Skin of body (tissue), 3 donors: ENCODE measurements at places on chromosomes 2 and 18. TPM values are rescaled to one million over a fixed set of nuclear protein-coding genes. Genes with fewer than 3 reads are reported as not detected.

Gene EPAS1
- 31.5 TPM for total RNA-seq

Gene CDK15
- total RNA-seq: 1.6 TPM

Gene GPR35
- 0.99 TPM for total RNA-seq

Gene CRYBA2
- total RNA-seq: not detected

Gene UGT1A8
- total RNA-seq: not detected

Gene ZEB2
- 162 TPM for total RNA-seq

Gene REG3A
- total RNA-seq: not detected

Gene GLS
- 187 TPM for total RNA-seq

Gene COL3A1
- 14,030 TPM for total RNA-seq

Gene CIB4
- total RNA-seq: not detected

Gene C2orf81
- total RNA-seq: 0.30 TPM

Gene CSRNP3
- total RNA-seq: 5.5 TPM

Gene MC4R
- total RNA-seq: not detected

Gene GNLY
- total RNA-seq: not detected

Gene TRIM43
- total RNA-seq: 0.10 TPM

Gene DLX2
- 0.99 TPM for total RNA-seq

Gene SDC1
- total RNA-seq: 127 TPM

Gene IL36A
- total RNA-seq: not detected

Gene SULT6B1
- not detected for total RNA-seq

Gene SPDYA
- 3.3 TPM for total RNA-seq

Gene TEKT4
- total RNA-seq: not detected

Gene EHBP1
- 96.0 TPM for total RNA-seq

Gene RUFY4
- total RNA-seq: 0.10 TPM

Gene CDH2
- 5.4 TPM for total RNA-seq

Gene B3GNT7
- total RNA-seq: 1.4 TPM

Gene IRS1
- 14.5 TPM for total RNA-seq

Gene MGAT4A
- total RNA-seq: 8.5 TPM

Gene CEBPZOS
- total RNA-seq: 18.8 TPM

Gene LHCGR
- total RNA-seq: 1.5 TPM

Gene ADRA2B
- total RNA-seq: 2.0 TPM

Gene TRIB2
- 19.0 TPM for total RNA-seq

Gene HOXD4
- 5.4 TPM for total RNA-seq

Gene ZSCAN30
- 19.7 TPM for total RNA-seq

Gene IFIH1
- total RNA-seq: 8.3 TPM

Gene CNDP1
- total RNA-seq: 0.10 TPM

Gene CHRND
- total RNA-seq: 2.4 TPM

Gene POTEI
- total RNA-seq: 0.10 TPM

Gene ARHGEF4
- 19.9 TPM for total RNA-seq

Gene TMEM17
- 3.3 TPM for total RNA-seq

Gene SCYGR4
- total RNA-seq: 0.89 TPM

Gene APOB
- 3.4 TPM for total RNA-seq

Gene AQP4
- total RNA-seq: 1.5 TPM

Gene NT5C1B
- not detected for total RNA-seq

Gene GPAT2
- total RNA-seq: 1.2 TPM

Gene LGALSL
- 46.4 TPM for total RNA-seq

Gene RGPD6
- 71.9 TPM for total RNA-seq

Gene SYT4
- 0.39 TPM for total RNA-seq

Gene ZNF385B
- 0.89 TPM for total RNA-seq

Gene NR4A2
- total RNA-seq: 5.9 TPM

Gene NFATC1
- 18.7 TPM for total RNA-seq

Gene OR6B2
- total RNA-seq: not detected

Gene TFCP2L1
- total RNA-seq: 4.9 TPM

Gene CRYGC
- not detected for total RNA-seq

Gene INHBB
- 7.1 TPM for total RNA-seq

Gene RBM43
- 9.7 TPM for total RNA-seq

Gene MAL
- total RNA-seq: 2.4 TPM

Gene TBC1D8
- total RNA-seq: 20.7 TPM

Gene DSC3
- 226 TPM for total RNA-seq
